ENCODE measurements at places on chromosomes 6 and 20. TPM values are rescaled to one million over a fixed set of nuclear protein-coding genes. Genes with fewer than 3 reads are reported as not detected.
A peak's percentile ranks its signal among the peaks of the same experiment; 100 is the strongest.

The MRAP2 gene
- total RNA-seq, result not detected

The EBF4 gene
- total RNA-seq, result 1.3 TPM

GRCh38 chr20:31758991-31759390, 19.9 kb downstream of the TPX2 start:
- H3K27ac ChIP-seq, result no peak overlapping the region
- H3K4me3 ChIP-seq, result no peak overlapping the region
- DNase-seq, result no peak
- peaks cover 58% of the 10 kb centered on the region for H3K36me3 ChIP-seq
- H3K27me3 ChIP-seq, result no peaks in the 10 kb centered on the region
- peaks cover 8% of the 10 kb centered on the region for H3K4me1 ChIP-seq

The SCUBE3 gene
- total RNA-seq, result 0.54 TPM

DNA sequence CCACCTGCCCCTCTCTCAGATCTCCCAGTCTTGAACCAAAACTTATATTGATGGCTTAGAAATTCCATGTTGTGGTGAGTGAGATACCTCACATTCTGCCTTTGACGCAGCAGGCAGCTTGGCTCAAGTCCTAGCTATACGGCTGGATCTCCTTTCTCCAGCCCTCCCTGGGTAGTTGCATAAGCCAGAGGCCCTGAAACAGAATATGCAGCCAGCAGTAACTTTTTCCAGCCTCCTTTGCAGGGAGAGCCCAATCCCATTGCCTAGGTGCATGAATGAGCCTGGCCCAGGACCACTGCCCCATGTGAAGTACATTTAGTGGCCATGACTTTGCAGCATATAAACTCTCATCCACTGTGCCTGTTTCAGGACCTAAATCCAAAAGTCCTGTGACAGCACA, 202.2 kb upstream of the CDYL start:
- no peaks in the 10 kb centered on the region for H3K4me1 ChIP-seq
- H3K27ac ChIP-seq, result no peak overlapping the region
- peaks cover 17% of the 10 kb centered on the region for H3K27me3 ChIP-seq
- no peak for DNase-seq
- no peaks in the 10 kb centered on the region for H3K36me3 ChIP-seq

DNA sequence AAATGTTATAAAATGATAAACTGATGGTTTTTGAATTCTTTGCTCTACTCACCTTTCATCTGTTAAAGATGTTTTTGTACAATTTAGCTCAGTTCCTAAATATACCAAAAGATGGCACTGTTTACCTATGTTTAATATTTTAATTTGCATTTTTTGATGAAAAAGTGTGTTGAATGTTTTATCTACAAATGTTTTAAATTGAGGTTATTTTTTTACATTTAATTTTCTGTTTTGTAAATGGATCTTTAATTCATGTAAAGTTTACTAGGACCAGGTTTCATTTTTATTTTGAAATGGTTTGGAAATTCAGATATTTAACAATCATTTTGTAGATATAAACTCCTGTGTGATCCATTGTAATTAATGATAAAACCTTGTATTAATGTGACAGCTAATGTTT, 30.0 kb downstream of the CDKAL1 start:
- H3K27ac ChIP-seq, result no peak overlapping the region
- no peak overlapping the region for H3K4me3 ChIP-seq
- peaks cover 8% of the 10 kb centered on the region for H3K36me3 ChIP-seq
- peaks cover 14% of the 10 kb centered on the region for H3K4me1 ChIP-seq
- no peaks in the 10 kb centered on the region for H3K27me3 ChIP-seq

The NFS1 gene
- total RNA-seq, result 34.6 TPM

- no peak overlapping the region for H3K4me3 ChIP-seq
- no peaks in the 10 kb centered on the region for H3K27me3 ChIP-seq
Measured at GRCh38 chr6:130152908-130153510, 69.7 kb downstream of the SAMD3 start.

DNA sequence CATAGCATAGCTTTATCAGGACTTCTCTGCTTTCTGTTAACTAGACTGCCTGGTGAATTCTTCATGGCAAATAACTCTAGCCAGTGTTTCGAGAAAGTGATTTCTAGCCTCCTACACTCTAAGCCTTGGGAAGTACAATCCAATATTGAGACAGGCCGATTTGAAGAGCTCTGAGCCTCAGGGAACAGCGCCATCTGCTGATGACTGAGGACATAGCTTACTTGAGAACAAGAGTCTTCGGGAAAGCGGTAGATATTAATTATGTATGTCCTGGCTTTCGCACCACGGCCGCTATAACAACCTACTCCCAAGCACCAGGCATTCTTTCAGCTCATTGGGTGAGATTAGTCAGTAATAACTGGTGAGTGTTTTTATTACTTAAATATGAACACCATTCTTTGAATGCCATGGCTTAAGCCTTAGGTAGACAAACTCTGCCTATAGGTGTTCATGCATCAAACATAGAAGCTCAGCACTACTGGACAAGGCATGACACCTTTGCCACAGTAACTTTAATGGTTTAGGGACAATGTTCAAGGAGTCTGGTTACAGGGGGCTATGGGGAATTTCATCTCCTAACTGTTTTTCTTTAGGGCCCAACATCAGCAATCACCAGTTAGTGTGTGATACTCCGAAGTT, 518.6 kb downstream of the BMP2 start:
- H3K36me3 ChIP-seq, result no peaks in the 10 kb centered on the region
- no peaks in the 10 kb centered on the region for H3K27me3 ChIP-seq
- DNase-seq, result peak; percentile 41
- H3K4me1 ChIP-seq, result no peaks in the 10 kb centered on the region

DNA sequence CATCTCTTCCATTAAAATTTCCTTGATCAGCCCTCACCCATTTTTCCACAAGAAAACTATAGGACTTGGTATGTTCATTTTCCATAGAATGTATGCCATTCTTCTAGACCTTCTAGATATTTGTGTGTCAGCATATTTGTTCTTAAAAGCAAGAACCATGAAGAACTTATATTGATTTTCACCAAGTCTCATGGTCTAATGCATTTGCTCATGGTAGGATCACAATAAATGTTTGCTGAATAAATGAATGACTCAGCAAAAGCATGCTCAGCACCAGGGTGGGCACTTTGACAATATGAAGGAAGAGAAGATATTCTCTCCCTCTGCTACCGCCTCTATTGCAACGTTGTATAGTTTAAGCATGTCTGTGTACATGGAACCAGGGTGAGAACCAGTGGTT, 805.5 kb upstream of the SLC35B3 start:
- H3K27me3 ChIP-seq, result no peaks in the 10 kb centered on the region
- H3K4me1 ChIP-seq, result no peaks in the 10 kb centered on the region
- H3K4me3 ChIP-seq, result no peak overlapping the region
- no peaks in the 10 kb centered on the region for H3K36me3 ChIP-seq
- no peak overlapping the region for H3K27ac ChIP-seq

The PRSS35 gene
- not detected for total RNA-seq

GRCh38 chr20:60816901-60817300, 435.2 kb upstream of the CDH4 start:
- H3K27ac ChIP-seq, result no peak overlapping the region
- H3K27me3 ChIP-seq, result no peaks in the 10 kb centered on the region
- peaks cover 6% of the 10 kb centered on the region for H3K4me1 ChIP-seq
- no peak overlapping the region for H3K4me3 ChIP-seq

DNA sequence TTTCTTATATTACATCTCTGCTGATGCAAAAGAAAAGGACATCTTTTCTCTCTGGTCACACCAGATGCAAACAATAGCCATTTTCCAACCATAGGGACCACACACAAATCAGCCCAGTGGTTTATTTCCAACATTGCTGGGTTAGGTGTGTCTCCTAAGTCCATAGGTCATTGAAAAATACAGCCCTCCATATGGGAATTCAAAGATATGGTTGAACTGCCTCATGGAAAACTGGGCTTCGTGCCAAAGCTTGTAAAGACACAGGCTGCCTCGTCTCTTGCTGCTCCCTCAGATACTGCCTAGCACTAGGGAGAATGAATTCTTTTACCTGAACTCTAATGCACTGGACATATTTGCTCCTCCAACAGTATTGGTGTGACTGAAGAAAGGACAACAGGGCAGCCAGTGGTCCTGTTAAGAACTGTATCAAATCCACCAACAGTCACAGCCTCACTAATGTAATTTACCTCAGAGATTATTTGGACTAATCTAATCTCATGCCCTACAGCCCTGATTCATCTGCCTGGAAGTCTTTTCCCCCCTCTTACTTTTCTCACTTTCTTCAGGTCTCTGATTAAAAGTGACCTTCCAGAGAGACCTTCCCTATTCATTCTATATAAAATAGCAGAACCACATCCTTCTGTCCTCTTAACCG, 48.3 kb upstream of the TBC1D32 start:
- H3K4me3 ChIP-seq, result no peak overlapping the region
- no peak for DNase-seq
- H3K36me3 ChIP-seq, result no peaks in the 10 kb centered on the region
- H3K27me3 ChIP-seq, result peaks cover 2% of the 10 kb centered on the region
- H3K4me1 ChIP-seq, result no peaks in the 10 kb centered on the region

DNA sequence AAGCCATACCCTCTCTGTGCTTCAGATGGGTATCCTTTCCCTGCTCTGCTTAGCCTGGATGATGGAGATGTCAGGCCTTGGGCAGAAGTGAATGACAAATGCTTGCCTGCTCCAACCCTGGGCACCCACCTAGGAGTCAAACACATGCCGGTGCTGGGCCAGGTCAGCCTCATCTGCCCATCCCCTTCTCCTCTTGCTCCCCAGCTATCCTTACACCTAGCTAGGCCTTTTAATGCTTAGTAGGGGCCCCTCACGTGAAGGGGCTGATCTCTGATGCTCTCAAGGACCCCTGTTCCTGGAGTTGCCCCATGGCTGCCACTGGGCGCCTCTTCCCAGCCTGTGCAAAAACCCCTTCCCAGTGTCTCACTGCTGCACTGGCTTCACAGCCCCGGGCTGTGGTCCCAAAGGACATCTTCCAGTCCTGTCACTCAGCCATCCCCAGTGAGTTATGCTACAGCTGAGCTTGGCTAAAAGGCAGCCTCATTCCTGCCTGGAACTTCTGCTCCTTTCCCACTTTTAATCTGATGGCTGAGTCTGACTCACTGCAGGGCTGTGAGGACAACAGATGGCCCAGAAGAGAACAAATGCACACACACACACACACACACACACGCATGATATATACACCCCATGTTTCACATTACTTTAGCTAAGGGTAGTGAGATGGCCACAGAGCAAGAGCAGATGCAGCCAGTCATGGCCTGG, 12.8 kb upstream of the SDCBP2 start:
- H3K4me3 ChIP-seq, result no peak overlapping the region
- peaks cover 9% of the 10 kb centered on the region for H3K36me3 ChIP-seq
- H3K27ac ChIP-seq, result no peak overlapping the region
- no peaks in the 10 kb centered on the region for H3K27me3 ChIP-seq

DNA sequence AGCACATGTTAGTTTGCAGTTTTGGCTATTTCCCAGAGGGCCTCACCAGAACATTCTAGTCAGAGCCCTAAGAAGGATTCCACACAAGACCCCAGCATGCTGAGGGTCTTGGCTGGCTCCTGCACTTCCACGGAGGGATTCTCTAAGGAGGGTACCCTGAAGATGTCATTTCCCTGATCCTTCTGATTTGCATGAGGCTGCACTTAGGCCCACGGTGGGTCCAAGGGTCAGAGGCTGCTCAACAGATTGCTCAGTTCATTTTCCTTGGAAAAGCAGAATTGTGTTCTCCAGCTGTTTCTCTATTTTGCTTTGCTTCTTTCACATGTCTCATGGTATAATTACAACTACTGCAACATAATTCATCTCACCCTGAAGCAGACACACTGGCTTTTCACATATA, 22.2 kb downstream of the PREP start:
- no peak overlapping the region for H3K4me3 ChIP-seq
- no peaks in the 10 kb centered on the region for H3K27me3 ChIP-seq
- no peak overlapping the region for H3K27ac ChIP-seq
- H3K4me1 ChIP-seq, result peaks cover 37% of the 10 kb centered on the region
- peaks cover 8% of the 10 kb centered on the region for H3K36me3 ChIP-seq

The DOK5 gene
- total RNA-seq, result 4.4 TPM

- peaks cover 2% of the 10 kb centered on the region for H3K27me3 ChIP-seq
- peak overlapping the region; percentile 0 for H3K4me3 ChIP-seq
- peak; percentile 77 for DNase-seq
- H3K4me1 ChIP-seq, result peaks cover 41% of the 10 kb centered on the region
- peaks cover 2% of the 10 kb centered on the region for H3K36me3 ChIP-seq
- H3K27ac ChIP-seq, result peak overlapping the region; percentile 58
Measured at GRCh38 chr6:157223021-157223430, 100.3 kb downstream of the TMEM242 start.

The DNAH8 gene
- total RNA-seq, result 0.15 TPM

The WFDC10B gene
- total RNA-seq, result not detected

DNA sequence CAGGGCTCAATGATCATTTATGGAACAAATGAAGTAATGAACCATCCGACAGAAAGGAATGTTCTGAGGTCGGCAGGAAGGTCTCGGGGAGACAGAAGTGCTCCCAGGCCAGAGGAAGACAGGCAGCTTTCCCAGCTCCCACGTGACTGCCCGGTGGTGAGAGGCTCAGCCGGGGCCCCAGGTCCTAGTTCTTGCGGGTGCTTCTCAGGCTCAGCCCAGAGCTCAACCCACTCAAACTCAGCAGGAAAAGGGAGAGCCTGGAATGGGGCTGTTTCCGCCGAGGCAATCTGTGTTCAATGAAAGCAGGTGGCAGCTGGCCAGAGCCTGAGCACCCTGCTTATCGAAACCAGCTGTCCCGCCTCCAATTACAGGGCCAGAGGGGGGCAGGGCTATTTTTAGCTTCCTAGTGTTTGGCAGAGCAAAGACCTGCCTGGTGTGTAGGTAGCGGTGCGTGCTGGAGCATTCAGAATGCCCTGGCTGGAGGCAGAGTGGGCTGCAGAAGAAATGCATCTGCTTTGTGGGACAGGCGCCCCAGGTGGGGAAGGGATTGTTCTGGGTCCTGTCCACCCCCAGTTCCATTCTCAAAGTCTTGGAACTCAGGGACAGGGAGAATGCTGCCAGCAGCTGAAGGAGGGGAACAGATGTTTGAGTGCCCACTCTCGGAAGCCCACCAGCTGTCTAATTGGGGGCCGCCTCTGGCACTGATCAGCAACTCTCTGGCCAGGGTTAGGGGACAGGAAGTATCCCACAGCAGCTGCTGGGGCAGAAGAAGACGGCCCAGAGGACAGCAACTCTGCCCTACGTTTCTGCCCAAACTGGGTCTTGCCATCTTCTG, 145.1 kb downstream of the PREX1 start:
- H3K4me3 ChIP-seq, result no peak overlapping the region
- no peaks in the 10 kb centered on the region for H3K27me3 ChIP-seq
- DNase-seq, result no peak
- H3K4me1 ChIP-seq, result peaks cover 11% of the 10 kb centered on the region
- H3K36me3 ChIP-seq, result peaks cover 35% of the 10 kb centered on the region

- DNase-seq, result no peak
- peak overlapping the region; percentile 9 for H3K4me3 ChIP-seq
- H3K4me1 ChIP-seq, result peaks cover 28% of the 10 kb centered on the region
- peak overlapping the region; percentile 39 for H3K27ac ChIP-seq
Measured at GRCh38 chr6:6711832-6712448, 123.4 kb downstream of the LY86 start.

GRCh38 chr6:70956191-70956450, 739 bp downstream of the B3GAT2 start:
- no peak overlapping the region for H3K27ac ChIP-seq
- H3K4me1 ChIP-seq, result peaks cover 18% of the 10 kb centered on the region
- DNase-seq, result no peak
- no peaks in the 10 kb centered on the region for H3K36me3 ChIP-seq

DNA sequence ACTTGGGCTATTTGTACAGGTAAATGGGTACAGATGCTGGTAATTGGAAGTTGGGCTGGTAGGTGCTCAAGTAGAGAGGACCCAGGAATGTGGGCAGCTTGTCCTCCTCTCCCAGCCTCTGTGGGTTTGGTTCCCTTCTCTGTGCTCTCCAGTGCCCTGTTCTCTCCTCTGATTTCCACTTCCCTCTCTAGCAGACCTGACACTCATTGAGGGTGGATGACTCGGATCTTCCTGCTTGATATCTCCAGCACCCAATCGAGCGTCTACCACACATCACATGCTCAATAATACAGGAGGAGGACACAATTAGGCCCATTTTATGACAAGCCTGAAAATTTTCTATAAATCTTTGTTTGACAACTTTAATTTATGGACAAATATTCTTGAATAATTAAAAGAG, 23.7 kb downstream of the CST1 start:
- H3K27me3 ChIP-seq, result peaks cover 13% of the 10 kb centered on the region
- H3K4me1 ChIP-seq, result no peaks in the 10 kb centered on the region
- H3K27ac ChIP-seq, result no peak overlapping the region
- no peak overlapping the region for H3K4me3 ChIP-seq

Measured in activated CD8-positive, alpha-beta memory T cell treated with anti-CD3 and anti-CD28 coated beads, Interleukin-2, amount 10 ng/mL, durations not matched to agents 7 days and 5 days (primary cell).